Airway epithelial cell (primary cell): ENCODE measurements at places on chromosomes 16 and 17. TPM values are rescaled to one million over a fixed set of nuclear protein-coding genes. Genes with fewer than 3 reads are reported as not detected.

ODAD4 gene
- total RNA-seq, result 0.21 TPM in 1 of 2 replicates, not detected in the other

TNS4 gene
- total RNA-seq, result 179 and 332 TPM in 2 replicates

IRF8 gene
- not detected in 2 replicates for total RNA-seq

CSH1 gene
- total RNA-seq, result not detected in 2 replicates

KRT31 gene
- 0.05 and 0.28 TPM in 2 replicates for total RNA-seq

IL34 gene
- total RNA-seq, result 0.46 and 0.63 TPM in 2 replicates

ACSM3 gene
- 0.88 and 1.1 TPM in 2 replicates for total RNA-seq

NPTX1 gene
- not detected in 2 replicates for total RNA-seq

CTF1 gene
- 1.6 and 2.5 TPM in 2 replicates for total RNA-seq

HSD17B2 gene
- 0.49 and 8.4 TPM in 2 replicates for total RNA-seq

PDIA2 gene
- total RNA-seq, result 0.37 TPM in 1 of 2 replicates, not detected in the other

STAC2 gene
- not detected in 2 replicates for total RNA-seq

PRDM7 gene
- not detected in 2 replicates for total RNA-seq

RPUSD1 gene
- 48.0 and 50.6 TPM in 2 replicates for total RNA-seq
